ENCODE measurements at places on chromosomes 2 and 18.

DNA sequence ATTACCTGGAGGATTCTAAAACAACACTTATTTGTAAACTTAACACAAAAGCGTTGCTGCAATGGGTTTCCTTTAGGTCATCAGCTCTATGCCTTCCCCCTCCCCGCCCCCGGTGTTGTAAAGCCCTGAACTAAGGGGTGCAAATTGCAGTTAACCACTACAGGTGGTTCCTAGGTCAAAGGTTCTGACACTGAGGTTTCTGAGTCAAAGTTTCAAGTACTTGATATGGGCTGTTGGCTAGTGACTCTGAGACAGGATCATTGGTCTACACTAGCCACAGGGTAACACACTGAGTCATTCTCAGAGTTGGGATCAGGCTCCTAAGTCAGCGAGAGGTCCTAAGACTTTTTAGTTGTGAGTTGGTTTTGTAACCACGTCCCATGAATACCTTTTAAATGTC lies 15.4 kb downstream of the IL1B start:
- no peak for DNase-seq

DNA sequence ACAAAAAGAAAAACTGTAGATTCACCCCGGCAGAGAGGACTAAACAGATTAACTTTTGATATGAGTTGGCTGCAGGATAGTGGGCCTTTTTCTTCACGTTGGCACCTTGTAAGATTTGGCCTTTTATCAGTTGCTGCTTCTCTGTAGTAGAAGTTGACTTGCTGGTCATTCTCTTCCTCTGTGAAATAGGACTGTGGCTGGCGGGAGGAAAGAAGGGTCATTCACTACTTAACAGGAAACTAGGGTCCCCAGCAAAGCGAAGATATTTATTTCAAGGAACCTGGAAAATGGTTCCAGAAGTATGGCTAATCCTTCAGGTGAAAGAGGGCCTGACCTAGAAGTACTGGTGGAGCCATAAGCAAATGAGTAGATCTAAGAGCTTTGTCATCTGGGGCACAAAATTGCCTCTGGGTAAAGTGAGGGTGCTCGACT lies 383 bp upstream of the ATP5MC3 start:
- DNase-seq, result no peak

GRCh38 chr2:47060652-47061170 lies 94.4 kb downstream of the STPG4 start:
- DNase-seq, result no peak

GRCh38 chr2:239075918-239076758 lies 228.3 kb downstream of the TWIST2 start:
- no peak for DNase-seq

DNA sequence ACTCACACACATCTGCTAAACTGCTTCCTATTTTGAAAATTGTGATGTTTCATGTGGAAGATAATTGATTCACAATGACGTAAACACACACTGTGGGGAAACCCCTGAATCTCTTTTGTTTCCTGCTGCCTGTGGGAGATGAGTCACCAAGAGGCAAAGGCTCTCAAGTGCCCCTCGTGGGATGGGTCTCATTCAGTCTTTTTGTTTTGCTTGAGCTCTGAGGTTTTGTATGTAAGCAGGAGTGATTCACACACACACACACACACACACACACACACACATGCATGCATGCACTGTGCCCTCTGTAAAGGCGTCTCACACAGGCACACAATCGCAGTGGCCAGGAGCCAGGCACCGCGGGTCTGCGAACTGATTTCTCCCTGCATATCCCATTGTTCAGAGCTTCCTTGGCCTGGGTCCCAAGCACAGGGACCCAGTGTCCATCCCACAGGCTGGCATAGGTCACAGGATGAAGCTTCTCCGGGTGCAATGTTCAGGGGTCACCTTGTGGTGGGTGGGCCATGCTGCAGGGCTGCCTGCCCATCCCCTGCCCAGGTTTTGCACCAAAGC lies 12.1 kb upstream of the ARHGEF4 start:
- DNase-seq, result peak; percentile 86
